Activated CD4-positive, alpha-beta T cell treated with anti-CD3 and anti-CD28 coated beads for 36 hours (primary cell): ENCODE measurements at places on chromosomes 3 and 15. TPM values are rescaled to one million over a fixed set of nuclear protein-coding genes. Genes with fewer than 3 reads are reported as not detected.

DNA sequence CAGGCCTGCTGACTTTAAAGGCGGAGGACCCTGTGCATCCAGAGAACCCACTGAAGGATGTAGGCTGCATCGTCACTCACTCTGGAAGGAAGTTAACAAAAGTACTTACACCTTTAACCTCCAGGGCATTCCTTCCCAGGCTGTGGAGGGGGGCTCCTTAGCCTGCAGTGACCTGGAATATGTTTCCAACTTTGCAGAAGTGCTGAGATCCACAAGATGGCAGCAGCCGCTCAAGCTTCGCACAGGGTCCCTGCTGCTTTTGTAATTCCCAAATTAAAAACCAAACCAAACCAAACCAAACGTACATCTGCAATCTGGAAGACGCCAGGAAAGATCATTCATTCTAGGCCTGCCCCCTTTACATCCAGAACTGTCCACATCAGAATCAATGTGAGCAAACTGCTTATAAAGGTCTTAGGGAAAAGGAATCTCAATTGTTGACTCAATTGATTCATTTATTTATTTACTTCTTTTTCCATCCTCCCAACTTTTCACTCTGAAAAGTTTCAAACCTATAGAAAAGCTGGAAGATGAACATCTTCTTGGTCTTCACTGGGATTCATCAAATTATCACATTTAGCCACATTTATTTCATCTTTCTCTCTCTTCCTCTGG is 70.5 kb upstream of the KLHL25 start:
- peak; percentile 43 for DNase-seq

DNA sequence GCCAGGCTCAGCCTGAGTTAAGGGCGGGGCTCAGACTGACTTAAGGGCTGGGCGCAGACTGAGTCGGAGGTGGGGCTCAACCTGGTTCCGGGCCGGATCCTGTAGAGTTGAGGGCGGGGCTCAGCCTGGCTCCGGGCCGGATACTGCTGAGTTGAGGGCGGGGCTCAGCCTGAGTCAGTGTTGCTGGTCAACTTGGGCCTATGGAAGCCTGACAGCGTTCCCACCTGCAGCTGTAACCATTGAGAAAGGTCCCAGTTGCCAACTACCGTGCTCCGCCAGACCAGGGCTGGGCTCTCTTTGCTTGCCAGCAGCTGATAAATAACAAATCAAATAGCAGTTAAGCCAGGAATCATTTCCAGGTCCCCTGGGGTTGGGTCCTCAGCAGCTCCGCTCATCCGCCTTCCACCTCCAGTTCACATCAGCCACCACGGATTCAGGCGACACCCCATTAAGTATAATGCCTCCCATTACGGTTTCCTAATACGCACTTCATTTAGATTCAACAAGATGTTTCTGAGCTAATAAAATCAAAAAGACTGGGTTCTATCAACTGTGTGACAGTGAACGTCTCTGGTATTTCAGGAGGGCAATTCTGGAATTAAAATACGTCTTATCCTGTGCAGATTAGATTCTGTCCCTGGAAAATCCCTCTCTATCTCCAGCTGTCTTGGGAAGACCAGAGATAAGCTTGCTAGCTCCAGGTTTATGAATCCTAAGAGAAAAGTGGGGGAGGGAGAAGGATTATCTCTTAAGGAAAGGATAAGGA is 7.3 kb downstream of the GRIP2 start:
- peak; percentile 18 for DNase-seq

DNA sequence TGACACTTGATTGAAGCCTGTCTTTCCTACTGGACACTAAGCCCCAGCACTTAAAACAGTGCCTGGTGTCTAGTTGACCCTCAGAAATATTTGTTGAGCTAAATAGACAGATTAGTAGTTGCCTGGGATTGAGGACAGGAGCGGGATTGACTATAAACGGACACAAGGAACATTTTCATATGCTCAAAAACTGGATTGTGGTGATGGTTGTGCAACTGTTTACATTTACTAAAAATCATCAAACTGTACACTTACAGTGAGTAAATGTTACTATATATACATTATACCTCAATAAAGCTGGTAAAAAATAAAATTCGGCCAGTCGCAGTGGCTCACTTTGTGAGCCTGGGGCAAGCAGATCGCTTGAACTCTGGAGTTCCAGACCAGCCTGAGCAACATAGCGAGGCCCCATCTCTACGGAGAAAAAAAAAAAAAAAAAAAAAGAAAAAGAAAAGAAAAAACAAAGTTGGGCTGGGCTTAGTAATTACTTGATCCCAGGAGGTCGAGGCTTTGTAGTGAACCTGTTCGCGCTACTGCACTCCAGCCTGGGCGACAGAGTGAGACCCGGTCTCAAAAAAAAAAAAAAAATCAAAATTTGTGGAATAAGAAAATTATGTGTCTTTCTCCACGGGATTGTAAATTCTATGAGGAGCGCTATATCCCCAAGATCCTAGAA is 632 bp upstream of the IDH3A start:
- DNase-seq: no peak

WDR49 gene
- total RNA-seq: not detected

- DNase-seq: no peak
Observed at GRCh38 chr3:144429719-144430121, 458.1 kb downstream of the DIPK2A start.

PLA1A gene
- total RNA-seq: not detected

PRKCD gene
- 22.0 TPM for total RNA-seq

- no peak for DNase-seq
Observed at GRCh38 chr3:55157731-55158130, 229.9 kb upstream of the LRTM1 start.

DNA sequence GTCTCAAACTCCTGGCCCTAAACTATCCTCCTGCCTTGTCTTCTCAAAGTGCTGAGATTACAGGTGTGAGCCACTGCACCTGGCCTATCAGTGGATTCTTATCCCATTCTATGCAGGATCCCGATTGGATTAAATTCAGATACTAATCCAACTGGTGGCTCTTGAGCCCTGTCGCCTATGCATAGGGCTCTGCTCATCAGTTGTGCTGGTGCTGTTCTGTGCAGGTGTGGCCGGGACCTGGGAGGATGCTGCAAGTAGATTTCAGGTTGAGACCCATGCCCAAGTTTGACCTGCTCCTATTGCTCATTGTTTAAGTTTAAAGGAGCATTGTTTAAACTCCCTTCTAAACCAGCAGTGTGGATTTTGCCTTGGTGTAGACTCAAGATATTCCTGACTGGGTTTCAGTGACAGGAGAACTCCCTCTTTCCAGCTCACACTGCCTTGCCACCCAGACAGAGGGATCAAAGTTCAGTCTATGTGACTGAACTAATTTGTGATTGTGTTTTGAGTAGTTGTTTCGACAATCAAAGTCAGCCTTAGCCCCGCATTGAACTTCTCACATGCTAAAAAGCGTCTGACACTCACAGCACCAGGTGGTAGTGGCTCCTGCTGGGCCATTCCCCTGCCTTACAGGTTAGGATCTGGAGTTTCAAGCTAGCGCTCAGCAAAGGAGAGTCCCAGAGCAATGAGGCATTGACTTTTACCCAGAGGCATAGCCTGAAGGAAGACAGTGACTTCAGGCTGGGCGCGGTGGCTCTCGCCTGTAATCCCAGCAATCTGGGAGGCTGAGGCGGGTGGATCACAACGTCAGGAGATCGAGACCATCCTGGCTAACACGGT is 45.0 kb upstream of the PIK3CB start:
- DNase-seq: no peak

DNA sequence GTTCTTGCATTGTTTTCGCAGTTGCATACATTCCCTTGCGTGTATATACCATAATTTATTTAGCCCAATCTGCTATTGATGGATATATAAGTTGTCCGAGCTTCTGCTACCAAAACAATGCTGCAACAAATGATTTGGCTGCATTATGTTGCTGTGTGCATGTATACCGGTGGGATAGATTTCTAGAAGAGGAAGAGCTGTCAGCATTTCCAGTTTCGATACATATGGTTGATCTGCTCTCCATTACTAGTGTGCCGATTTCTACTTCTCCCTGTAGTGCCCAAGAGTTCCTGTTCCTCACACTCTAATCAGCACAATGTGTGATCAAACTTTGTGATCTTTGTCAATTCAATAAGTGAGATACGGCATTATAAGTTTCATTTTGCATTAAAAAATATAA is 92.8 kb upstream of the NMNAT3 start:
- DNase-seq: no peak

DNA sequence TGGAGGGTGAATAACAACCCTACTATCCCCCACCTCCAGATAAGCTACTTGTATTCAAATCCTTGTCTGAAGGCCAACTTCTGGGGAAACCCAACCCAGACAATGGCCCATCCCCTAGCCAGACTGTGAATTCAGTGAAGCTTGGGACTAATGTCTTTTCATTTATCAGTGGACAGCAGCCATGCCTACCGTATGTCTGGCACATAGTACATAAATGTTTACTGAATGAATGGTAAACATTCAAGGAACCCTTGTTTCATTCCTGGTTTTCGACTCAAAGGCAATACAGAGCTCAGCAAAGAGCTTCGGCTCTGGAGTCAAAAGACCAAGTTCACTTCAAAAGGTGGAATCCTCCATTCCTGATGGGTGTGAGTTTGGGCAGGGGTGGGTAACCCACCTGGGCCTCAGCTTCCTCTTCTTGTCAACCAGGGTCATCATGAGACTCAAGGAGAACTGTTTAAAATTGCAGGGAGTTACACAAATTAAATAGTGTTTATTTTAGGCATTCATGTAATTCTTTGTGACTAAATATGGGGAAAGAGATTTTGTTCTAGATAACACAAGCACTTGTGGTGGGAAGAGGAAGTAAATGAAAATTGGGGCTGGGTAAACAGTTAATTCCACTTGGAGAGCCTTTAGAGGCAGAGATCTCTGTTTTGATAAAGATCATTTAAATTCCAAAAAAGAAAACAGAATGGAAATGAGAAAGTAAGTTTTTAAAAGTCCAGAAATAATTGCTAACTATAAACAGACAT is 303.7 kb upstream of the WNT5A start:
- DNase-seq: no peak

DNA sequence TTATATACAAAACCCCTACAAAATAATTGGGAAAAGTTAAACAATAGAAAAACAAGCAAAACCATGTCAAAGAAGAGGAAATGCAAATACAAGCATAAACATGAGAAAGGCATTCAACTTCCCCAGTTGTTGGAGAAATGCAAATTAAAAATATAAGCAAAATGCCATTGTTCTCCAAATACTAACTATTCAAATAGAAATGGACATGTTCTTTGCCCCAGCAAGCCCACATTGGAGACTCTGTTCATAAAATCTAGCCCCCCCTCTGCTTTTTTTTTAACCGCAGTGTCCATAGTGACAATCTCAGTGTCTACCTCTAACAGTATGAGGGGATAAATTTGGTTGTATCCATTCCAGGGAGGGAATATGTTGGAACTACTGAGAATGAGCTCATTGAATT is 59.7 kb upstream of the LCTL start:
- no peak for DNase-seq

TRPM1 gene
- total RNA-seq: not detected

CNTN4 gene
- not detected for total RNA-seq

MESD gene
- total RNA-seq: 21.7 TPM

DNA sequence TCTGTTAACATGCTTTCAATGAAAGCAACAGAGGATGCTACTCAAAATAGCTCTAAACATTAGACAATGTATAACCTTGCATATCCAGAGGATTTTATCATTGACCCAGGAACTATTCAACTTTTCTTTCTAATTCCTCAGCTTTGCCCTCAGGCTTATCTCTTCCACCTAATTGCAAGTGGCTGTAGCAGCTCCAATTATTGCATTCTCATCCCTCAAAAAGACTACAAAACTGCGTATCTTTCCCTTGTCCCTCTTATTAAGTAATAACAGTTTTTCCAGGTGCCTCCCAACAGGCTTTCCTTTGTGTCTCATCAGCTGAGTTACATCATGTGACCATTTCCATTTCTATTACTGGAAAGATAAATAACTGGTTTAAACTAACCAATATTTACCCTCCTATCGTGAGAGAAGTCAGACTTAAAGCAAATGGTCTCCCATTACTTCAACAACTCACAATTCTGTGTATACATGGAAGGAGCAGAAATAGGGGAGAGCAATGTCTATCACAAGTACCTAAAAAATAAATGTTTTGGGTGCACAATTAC is 78.0 kb upstream of the MBNL1 start:
- no peak for DNase-seq

IL16 gene
- total RNA-seq: 117 TPM

SLC35G2 gene
- 2.0 TPM for total RNA-seq

DNA sequence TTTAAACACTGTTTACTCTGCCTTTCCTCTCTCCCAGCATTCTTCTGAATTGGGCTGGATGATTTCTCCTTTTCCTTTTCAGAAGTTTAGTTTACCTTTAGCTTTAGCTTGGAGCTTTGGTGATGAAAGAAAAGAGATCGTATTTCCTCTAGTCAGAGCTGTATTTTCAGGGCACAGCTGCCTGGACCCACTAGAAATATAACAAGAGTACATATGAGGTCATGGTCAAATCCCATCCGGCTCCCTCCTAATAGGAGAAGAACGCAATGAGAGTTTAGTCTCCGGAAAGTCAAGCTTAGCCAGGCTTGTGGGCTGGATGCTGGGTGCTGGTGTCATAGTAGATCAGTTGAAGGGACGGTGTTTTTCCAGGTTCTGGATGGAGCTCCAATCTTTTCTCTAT is 177.1 kb upstream of the PFN2 start:
- no peak for DNase-seq

DPP8 gene
- 26.4 TPM for total RNA-seq

DNA sequence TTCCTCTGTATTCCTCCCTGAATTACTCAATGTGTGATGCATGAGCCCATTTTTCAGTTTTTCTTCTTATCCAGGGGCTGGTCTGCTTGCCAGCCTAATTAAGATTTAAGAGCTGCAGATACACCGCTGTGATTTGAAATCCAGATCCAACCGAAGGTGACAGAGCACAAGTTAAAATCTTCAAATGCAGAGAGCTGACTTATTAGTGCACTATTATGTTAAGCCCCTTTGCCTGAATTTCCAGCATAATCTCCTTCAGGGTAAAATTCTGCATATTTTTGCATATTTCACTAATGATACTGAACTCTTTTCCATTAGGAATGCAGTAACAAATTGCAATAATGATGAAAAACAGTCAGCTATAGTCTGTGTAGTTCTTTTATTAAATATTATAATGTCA is 583.6 kb downstream of the ROBO2 start:
- DNase-seq: no peak

GRCh38 chr3:138468886-138469285 is 34.5 kb downstream of the ESYT3 start:
- no peak for DNase-seq

- DNase-seq: peak; percentile 80
Observed at GRCh38 chr15:72312605-72313447, 7.1 kb downstream of the CELF6 start.

- DNase-seq: no peak
Observed at GRCh38 chr3:164478323-164478722, 600.0 kb downstream of the SI start.

- DNase-seq: no peak
Observed at GRCh38 chr3:105647047-105647446, 221.8 kb downstream of the CBLB start.

GRCh38 chr15:52379395-52380106 is 83.9 kb upstream of the MYO5C start:
- peak; percentile 28 for DNase-seq

DNA sequence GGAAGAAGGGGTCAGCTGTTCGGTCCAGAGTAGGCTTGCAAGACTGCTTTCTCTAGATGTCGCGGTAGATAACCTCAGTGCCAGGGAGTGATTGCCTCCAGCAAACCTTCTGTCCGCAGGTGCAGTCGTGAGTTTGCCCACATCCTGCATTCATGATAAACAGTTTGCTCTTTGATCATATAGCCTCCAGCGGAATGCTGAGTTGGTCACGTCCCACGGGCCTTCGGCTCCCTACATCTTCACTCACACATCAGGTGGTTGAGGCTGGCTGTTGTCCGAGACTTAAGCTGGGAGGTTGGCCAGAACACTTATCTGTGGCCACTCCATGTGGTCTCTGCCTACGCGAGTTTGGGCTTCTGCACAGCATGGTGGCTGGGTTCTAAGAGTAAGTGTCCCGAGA is 62.1 kb upstream of the NR2C2 start:
- peak; percentile 47 for DNase-seq
